ENCODE measurements at places on chromosomes 13 and 19.

- no peak for DNase-seq
Measured at GRCh38 chr13:43994999-43995859, 115.5 kb downstream of the LACC1 start.

- no peak for DNase-seq
Measured at GRCh38 chr13:91724591-91724990, 326.2 kb downstream of the GPC5 start.

DNA sequence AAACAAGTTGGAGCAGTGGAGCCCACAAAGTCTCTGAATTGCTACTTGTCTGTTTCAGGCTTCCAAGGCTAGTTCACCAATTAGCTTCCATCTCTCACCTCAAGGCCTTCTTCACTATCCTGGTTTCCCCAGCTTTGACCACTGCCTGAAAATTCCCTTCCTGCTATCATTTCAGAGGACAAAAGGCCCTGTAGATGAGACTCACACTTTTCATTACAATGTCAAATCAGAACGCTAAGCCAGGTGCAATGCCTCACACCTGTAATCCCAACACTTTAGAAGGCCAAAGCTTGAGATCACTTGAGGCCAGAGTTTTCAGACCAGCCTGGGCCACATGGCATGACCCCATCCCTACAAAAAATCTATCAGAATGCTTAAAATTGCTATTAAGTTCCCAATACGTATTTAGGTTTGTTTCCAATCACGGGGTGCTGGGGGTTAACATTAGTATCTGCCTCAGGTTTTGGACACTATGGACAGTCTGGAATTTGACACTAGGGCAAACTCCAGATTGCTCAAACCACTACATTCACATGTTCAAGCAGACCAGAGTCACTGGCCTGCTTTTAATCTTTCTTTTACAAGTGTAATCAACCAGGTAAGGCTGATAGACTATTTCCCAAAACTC lies 5.5 kb downstream of the TPT1 start:
- DNase-seq: no peak

GRCh38 chr13:31982124-31982523 lies 49.5 kb upstream of the FRY start:
- DNase-seq: no peak

GRCh38 chr13:78593652-78594455 lies 9.5 kb downstream of the POU4F1 start:
- DNase-seq: no peak

- DNase-seq: no peak
Measured at GRCh38 chr13:78599645-78600279, 3.6 kb downstream of the POU4F1 start.

DNA sequence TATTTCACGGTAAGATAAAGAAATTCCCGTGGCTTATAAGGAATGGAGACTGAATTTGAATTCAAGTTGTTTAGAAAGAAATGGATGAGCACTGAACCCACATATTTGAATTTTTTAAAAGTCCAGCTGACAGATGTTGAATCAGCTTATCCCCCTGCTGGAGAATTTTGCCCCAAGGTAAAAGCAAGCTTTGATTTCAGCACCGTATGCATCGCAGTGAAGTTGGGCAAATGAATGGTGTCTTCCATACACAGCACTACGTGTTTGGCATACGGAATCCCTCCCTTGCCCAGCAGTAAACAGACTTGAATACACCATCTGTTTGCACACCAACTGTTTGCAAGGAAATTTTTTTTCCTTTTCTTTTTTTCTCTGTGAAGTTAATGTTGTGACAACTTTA lies 77.5 kb upstream of the PEG3 start:
- no peak for DNase-seq

- no peak for DNase-seq
Measured at GRCh38 chr13:79404985-79405384, 1.1 kb downstream of the RBM26 start.

- DNase-seq: no peak
Measured at GRCh38 chr13:113157206-113157928, 1.1 kb upstream of the PROZ start.

DNA sequence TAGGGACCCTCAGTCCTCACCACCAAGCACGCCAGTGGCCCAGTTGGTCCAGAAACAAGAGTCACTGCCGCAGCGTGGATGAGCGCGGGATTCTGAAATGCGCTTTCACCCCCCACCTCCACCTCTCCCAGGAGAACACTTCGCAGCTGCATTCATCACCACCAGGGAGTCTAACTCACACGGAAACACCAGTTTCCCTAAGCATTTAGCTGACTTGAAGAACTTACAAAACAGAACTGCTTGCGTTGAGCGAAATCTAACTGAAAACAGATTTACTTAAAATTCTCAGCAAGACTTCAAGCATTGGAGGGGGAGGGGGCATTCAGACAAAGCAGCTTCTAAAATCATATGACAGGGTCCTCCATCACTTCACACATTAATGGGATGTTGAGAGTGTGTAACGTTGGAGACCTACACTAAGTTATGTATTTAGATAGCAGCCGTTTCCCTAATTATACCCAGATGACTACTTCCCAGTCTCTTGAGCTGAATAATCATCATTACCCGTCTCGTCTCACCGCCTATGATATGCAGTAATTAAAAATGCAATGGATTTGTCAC lies 258.2 kb upstream of the IRS2 start:
- DNase-seq: no peak

DNA sequence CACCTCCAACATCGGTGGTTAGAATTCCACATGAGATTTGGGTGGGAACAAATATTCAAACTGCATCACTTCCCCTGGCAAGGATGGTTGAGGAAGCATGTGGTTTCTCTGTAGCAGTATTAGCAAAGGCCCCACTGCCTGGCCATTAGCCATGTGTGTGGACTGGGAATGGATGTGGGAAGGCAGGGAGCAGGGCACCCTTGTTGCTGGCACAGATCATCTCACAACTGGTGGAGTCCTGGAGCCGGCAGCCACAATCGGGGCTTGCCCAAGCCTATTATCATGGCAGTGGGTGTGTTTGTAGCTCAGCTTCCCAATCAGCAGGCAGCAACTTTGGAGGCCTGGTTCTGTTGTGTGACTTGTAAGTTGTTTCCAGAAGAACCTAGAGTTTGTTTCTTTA lies 391.9 kb downstream of the DLEU7 start:
- no peak for DNase-seq

DNA sequence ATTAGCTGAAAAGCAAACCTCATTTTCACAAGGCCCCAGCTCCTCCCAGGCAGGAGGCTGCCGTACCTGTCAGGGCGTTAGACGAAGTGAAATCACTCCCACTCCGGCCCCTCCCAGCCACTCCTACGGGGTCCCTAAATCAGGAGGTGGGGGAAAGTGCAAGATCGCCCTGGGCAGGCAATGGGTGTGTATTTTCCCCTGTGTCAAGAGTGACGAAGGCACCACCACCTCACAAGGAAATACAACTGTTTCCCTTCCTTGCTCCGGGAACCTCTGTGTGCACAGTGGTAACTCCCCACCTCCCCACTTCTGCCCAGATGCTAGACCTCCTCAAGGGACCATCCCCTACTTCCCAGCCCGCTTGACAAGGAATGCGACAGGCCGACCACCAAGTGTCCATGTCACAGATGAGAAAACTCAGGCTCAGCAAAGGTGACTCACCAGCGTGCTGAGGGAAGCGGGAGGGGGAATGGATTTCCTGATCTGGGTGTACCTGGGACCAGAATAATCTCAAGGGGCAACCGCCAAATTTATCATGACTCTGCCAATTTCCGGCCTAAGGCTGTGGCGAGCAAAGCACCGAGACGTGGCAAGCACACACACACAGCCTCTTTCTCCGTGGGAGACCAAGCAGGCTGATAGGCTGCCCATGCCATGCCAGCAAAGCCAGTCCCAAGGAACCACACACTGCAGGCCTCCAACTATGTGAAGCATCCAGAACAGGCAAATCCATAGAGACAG lies 7.3 kb downstream of the PPP6R1 start:
- peak; percentile 56 for DNase-seq

DNA sequence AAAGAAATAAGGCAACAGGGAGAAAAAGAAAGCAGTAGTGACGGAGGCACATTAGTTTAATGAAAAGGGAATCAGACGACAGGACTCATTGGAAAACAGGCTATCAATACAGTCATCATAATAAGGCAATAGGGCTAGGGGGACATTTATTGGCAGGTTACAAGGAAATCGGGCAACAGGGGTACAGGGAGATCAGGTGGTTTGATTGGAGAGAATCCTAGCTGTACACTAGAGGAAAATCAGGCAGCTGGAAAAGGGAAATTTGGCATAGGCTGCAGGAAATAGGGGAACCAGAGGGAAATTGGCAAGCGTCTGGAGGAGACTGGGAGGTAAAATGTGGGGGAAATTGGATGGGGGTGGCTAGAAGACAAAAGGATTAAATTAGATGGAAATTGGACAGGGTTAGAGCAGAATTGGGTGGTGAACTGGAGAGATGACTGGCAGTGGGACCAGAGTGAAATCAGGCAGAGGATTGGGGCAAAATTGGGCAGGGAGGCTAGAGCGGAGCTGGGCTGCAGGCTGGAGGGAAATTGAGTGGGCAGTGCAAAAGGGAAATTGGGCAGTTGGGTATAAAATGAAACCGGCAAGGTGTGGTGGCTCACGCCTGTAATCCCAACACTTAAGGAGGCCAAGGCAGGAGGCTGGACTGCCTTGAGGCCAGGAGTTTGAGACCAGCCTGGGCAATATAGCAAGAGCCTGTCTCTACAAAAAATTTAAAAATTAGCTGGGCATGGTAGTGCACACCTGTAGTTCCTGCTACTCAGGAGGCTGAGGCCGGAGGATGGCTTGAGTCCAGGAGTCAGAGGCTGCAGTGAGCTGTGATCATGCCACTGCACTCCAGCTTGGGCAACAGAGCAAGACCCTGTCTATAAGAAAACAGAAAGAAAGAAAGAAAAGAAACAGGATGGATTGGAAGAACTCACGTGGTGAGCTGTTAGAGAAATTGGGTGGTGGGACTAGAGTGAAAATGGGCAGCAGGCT lies 7.4 kb downstream of the LRFN3 start:
- DNase-seq: no peak

Measured in activated T-cell treated with anti-CD3 and anti-CD28 coated beads, Interleukin-2, amount 50 U/mL, for 1 hour (primary cell).